ENCODE measurements at places on chromosomes 11 and 22.

DNA sequence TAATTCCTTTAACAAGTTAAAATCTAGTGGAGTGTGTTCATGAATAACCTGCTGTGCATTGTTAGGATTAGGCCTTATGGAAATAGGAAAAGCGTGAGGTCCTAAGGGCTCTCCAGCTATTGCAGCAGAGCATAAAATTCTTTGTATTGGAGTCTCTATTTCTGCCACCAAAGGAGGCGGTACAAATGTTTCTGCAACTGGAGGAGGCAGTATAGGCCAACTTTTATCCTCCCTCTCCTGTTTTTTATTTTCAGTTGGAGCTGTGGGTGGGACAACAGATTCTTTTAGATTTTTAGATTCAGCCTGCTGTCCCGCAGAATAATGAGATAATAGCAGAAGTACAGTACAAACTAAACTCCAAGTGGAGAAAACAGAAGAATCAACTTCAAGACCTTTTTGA is 26.2 kb downstream of the OR10A6 start:
- no peaks in the 10 kb centered on the region for H3K4me1 ChIP-seq
- H3K36me3 ChIP-seq: no peaks in the 10 kb centered on the region
- no peak overlapping the region for H3K4me3 ChIP-seq

- H3K4me1 ChIP-seq: peaks cover 49% of the 10 kb centered on the region
- no peaks in the 10 kb centered on the region for H3K36me3 ChIP-seq
- H3K4me3 ChIP-seq: peak overlapping the region; percentile 90
- H3K27me3 ChIP-seq: no peaks in the 10 kb centered on the region
- no peak for DNase-seq
Measured at GRCh38 chr22:46070803-46071450, 79.4 kb upstream of the PPARA start.

- DNase-seq: no peak
- H3K27me3 ChIP-seq: no peaks in the 10 kb centered on the region
- H3K4me1 ChIP-seq: no peaks in the 10 kb centered on the region
Measured at GRCh38 chr11:79017811-79018210, 423.0 kb downstream of the TENM4 start.

DNA sequence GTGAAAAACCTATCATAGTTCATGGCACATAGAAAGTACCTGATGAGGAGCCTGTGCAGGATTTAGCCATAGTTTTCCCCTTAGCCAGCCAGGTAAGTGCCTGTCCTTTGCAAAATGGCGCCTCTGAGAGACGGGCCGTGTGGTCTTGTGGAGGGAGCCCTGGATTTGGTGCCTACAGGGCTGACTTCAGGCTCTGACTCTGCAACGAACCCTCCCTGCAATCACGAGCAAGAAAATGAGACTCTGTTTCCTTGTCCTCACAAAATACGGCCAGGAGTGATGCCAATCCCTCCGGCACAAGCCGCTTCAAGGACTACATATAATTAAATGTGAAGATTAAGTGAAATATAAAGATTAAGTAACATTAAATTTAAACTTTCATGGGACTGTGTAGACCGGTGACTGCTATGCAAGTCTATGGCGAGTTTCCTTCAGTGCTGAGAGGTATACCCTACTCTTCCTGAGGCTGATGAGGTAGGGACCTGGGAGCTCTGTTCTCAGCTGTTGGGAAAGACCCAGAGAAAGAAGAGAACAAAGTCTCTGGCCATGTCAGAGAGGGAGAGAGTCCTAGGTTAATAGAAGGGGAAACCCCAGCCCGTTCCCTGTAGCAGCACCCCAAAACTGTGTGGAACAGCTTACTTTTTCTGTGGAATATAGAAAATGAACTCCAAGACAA is 6.1 kb upstream of the CXCR5 start:
- H3K4me1 ChIP-seq: no peaks in the 10 kb centered on the region
- H3K36me3 ChIP-seq: no peaks in the 10 kb centered on the region
- H3K27ac ChIP-seq: no peak overlapping the region
- no peak for DNase-seq
- H3K27me3 ChIP-seq: no peaks in the 10 kb centered on the region
- no peak overlapping the region for H3K4me3 ChIP-seq

GRCh38 chr22:48682504-48682903 is 1145.2 kb downstream of the BRD1 start:
- H3K27me3 ChIP-seq: no peaks in the 10 kb centered on the region
- no peak overlapping the region for H3K27ac ChIP-seq
- H3K4me1 ChIP-seq: no peaks in the 10 kb centered on the region
- DNase-seq: no peak
- no peaks in the 10 kb centered on the region for H3K36me3 ChIP-seq
- H3K4me3 ChIP-seq: no peak overlapping the region

DNA sequence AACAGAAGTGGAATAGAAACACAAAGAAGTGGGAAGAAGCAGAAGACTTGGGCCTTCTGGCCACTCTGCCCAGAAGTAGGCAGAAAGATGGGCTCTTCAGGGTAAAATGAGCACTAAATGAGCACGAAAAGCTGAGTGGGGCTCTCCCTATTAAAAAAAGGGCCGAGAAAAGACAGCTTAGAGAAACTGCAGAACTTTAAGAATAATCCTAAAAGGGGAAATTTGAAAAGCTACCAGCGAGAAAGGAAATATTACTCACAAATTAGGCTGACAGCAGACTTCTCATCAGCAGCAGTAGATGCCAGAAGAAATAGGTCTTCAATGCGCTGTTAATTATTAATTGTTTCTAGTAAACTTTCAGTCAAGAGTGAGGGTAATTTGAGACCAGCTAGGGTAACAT is 78.2 kb downstream of the UVRAG start:
- no peak for DNase-seq
- H3K27ac ChIP-seq: no peak overlapping the region
- H3K27me3 ChIP-seq: no peaks in the 10 kb centered on the region

GRCh38 chr22:28937206-28938025 is 54.0 kb downstream of the ZNRF3 start:
- no peak overlapping the region for H3K4me3 ChIP-seq
- H3K27me3 ChIP-seq: no peaks in the 10 kb centered on the region
- peaks cover 4% of the 10 kb centered on the region for H3K4me1 ChIP-seq
- no peak overlapping the region for H3K27ac ChIP-seq

DNA sequence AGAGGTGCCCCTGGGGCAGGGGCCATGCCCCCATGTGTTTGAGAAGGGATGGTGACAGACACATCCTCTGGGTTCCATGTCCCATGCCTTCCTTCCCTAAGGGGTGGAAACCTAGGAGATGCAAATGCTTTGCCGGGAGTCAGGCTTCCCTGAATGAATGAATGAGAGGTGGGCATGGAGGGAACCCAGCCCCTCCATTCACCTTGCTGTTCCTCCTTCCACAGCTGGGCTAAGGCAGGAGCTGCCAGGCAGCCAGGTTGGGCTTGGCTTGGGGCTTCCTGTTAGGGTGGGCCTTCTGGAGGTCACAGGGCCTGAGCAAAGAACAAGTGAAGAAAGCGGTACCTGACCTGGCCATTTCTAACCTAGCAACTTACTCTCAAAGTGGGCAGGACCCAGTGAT is 926 bp downstream of the POU2F3 start:
- no peak for DNase-seq
- H3K27ac ChIP-seq: no peak overlapping the region
- peaks cover 8% of the 10 kb centered on the region for H3K4me1 ChIP-seq
- H3K4me3 ChIP-seq: no peak overlapping the region

GRCh38 chr11:39442177-39442576 is 2017.3 kb downstream of the LRRC4C start:
- no peaks in the 10 kb centered on the region for H3K27me3 ChIP-seq
- DNase-seq: no peak
- H3K4me3 ChIP-seq: no peak overlapping the region
- H3K27ac ChIP-seq: no peak overlapping the region

GRCh38 chr22:46957521-46957920 is 195.1 kb downstream of the TBC1D22A start:
- no peak overlapping the region for H3K27ac ChIP-seq
- no peaks in the 10 kb centered on the region for H3K27me3 ChIP-seq
- no peaks in the 10 kb centered on the region for H3K36me3 ChIP-seq
- H3K4me3 ChIP-seq: no peak overlapping the region
- no peak for DNase-seq

GRCh38 chr22:19886605-19887255 is 32.1 kb upstream of the GNB1L start:
- H3K4me3 ChIP-seq: no peak overlapping the region
- no peaks in the 10 kb centered on the region for H3K4me1 ChIP-seq
- no peak for DNase-seq
- no peak overlapping the region for H3K27ac ChIP-seq

DNA sequence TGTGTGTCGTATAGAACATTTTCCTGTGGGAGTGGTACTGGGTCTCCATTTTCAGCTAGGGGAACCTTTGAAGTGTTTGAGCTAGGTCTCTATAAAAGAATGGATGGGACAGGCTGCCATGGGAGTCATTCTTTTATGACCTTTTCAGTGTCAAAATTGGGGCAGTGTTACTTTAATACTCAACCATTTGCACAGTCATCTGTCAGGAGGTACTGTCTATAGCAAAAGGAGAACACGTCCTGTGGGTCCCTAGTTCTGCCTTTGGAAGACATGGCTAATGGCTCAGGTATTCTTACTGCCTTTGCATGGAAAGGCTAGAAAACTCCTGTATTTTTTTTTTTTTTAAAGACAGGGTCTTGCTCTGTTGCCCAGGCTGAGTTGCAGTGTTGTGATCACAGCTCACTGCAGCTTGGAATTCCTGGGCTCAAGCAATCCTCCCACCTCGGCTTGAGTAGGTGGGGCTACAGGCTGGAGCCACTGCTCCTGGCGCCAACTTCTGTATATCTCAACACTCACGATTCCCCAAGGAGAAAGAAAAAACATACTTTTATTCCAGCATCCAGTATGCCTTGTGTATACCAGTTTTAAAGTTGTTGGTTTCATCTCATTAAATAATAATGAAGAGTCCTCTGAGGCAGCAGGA is 2.1 kb upstream of the ATF4 start:
- no peaks in the 10 kb centered on the region for H3K27me3 ChIP-seq
- no peaks in the 10 kb centered on the region for H3K4me1 ChIP-seq
- DNase-seq: no peak
- H3K4me3 ChIP-seq: no peak overlapping the region
- peaks cover 62% of the 10 kb centered on the region for H3K36me3 ChIP-seq

DNA sequence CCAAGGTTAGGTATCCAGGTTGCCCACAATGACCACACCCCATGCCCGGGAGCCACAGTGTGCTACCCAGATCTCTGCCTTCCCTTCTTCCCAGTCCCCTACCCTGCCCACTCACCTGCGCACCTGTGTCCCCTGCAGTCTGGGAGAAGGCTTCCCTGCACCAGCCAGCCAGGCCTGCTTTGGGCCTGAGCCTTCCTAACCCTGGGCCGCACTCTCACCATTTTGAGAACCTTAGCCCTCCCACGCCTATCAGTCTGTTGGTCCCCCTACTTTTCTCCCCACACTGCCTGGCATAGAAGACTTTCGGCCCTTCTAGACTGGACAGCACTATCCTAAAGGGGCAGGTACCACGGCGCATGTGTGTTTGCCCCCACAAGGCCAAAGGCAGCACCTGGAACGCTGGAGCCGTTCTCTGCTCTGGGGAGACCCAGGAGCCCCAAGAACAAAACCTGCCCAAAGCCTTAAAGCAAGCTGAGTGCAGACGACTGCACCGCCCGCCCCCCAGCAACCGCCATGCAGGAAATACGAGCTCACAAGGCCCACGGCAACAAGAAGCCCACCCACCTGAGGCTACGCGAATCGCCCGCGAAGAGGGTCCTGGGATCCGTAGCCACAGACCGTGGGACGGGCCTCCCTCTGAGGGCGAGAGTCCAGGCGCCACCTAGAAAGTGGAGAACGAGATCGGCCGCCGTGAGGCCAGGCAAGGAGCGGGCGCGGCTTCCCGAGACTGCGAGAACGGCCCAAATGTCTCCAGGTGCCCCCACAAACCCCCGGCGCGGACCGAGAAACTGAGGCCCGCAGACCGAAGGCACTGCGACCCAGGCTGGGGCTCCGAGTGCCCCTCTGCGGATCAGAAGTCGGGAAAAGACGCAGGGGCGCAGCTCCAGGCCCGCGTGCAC is 546 bp downstream of the GNB1L start:
- peak; percentile 58 for DNase-seq
- H3K4me1 ChIP-seq: peaks cover 34% of the 10 kb centered on the region
- no peaks in the 10 kb centered on the region for H3K27me3 ChIP-seq
- H3K27ac ChIP-seq: peak overlapping the region; percentile 98

DNA sequence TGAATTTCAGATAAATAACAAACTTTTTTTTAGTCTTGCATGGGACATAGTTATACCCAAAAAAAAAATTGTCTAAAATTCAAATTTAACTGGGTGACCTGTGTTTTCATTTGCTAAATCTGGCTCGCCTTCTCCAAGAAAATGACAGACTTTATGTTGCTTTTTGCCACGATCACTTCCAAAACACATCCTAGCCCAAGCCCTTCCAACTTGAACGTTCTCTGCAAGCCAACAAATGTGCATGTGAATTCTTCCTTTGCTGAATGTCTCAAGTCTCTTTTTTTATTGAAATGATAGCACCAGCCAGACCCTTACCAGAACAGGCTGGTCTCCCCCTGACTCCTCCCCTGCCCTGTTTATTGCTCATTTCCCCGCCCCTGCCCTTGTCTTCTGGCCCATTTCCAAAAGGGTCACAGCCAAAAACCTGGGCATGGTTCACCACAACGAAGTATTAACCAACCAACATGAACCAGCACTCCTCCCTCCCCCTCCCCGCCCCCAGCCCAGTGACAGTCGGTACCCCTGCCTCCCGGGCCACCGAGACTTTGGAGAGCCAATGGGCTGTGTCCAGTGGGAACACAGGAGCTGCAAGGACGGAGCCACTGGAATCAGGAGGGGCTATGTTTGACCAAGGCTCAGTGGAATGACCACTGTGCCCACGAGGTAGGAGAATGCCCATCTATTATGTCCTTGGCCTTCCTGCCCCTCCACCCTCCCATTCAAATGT is 63.2 kb downstream of the BTG4 start:
- no peaks in the 10 kb centered on the region for H3K27me3 ChIP-seq
- no peaks in the 10 kb centered on the region for H3K36me3 ChIP-seq
- H3K4me3 ChIP-seq: no peak overlapping the region
- no peak overlapping the region for H3K27ac ChIP-seq

DNA sequence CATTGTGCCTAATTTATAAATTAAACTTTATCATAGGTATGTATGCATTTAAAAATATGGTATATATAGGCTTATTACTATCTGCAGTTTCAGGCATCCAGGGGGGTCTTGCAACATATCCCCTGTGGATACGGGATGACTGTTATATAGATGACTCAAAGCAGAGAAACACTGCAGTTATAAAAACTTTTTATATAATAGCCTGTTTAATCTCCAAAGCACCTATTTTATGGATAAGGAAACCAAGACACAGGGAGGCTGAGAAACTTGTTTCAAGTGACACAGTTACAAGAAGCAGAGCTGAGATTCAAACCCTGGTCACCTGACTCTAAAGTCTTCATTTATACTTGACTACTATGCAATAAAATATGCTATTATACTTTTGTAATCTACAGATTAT is 897.7 kb downstream of the KCNA4 start:
- no peak overlapping the region for H3K27ac ChIP-seq
- no peak for DNase-seq
- no peaks in the 10 kb centered on the region for H3K4me1 ChIP-seq
- no peaks in the 10 kb centered on the region for H3K27me3 ChIP-seq
- no peaks in the 10 kb centered on the region for H3K36me3 ChIP-seq

GRCh38 chr11:88464528-88464927 is 127.0 kb upstream of the CTSC start:
- no peak overlapping the region for H3K4me3 ChIP-seq
- H3K4me1 ChIP-seq: no peaks in the 10 kb centered on the region
- no peaks in the 10 kb centered on the region for H3K27me3 ChIP-seq
- no peak overlapping the region for H3K27ac ChIP-seq
